ENCODE measurements at places on chromosomes 1 and 21.

GRCh38 chr21:44291936-44292811 is 6.5 kb downstream of the AIRE start:
- DNase-seq = no peak

DNA sequence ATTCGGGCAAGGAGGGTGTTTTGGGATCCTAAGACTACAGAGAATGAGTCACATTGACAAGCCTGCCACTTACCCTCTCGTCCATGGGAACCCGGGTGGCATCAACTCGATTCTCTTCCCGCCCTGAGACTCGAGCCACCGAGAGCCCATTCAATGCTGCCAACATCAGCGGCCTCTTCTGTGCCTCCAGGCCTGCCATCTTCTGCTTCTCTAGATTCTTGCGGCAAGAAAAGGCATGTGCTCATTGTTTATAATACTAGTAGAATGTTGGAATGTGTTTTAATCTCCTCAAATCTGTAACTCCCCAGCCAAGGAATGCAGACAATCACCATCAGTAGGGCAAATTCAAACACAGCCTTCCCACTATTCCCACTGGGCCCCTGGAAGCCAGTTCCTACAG is 96.9 kb downstream of the SMYD2 start:
- DNase-seq = no peak

- no peak for DNase-seq
These were observed at the start of the genes SHE and TDRD10 for GRCh38 chr1:154502066-154502743. Gene SHE, minus strand, starts transcription at chr1:154502412. Its CDS starts 386 bp downstream, at chr1:154502026. Gene TDRD10, plus strand, starts transcription at chr1:154502219. Its CDS starts 4,685 bp downstream, at chr1:154506904.

DNA sequence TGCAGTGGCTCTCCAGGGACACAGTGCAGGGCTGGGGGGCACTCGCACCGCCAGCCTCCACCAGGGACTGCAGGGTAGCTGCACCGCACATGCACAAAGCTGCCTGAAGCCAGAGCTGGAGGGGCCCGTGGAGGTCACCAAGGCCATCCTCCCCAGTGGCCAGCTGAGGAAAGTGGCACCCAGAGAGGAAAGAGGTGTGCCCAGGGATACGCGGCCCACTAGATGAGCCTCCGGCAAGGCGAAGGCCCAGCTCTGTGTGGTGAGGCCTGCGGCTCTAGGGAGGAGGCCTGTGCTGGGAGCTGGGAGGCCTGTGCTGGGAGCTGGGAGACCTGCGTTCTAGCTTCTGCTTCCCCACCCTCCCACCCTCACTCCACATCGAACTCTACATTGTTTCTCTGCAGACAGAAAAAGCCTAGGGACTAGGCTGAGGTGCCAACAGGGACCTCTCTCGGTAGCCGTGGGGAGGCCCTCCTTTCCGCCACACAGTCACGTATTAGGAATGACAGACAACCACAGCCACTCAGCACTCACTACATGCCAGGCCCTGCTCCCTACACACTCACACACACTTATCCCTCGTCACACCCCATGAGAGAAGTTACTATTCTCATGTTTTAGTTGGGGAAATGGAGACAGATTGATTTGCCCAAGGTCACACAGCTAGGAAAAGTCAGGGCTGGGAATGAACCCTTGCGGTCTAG is 921 bp upstream of the ASCL5 start:
- no peak for DNase-seq

- DNase-seq = no peak
These were observed 5.0 kb downstream of the NOS1AP start for GRCh38 chr1:162074276-162075005.

DNA sequence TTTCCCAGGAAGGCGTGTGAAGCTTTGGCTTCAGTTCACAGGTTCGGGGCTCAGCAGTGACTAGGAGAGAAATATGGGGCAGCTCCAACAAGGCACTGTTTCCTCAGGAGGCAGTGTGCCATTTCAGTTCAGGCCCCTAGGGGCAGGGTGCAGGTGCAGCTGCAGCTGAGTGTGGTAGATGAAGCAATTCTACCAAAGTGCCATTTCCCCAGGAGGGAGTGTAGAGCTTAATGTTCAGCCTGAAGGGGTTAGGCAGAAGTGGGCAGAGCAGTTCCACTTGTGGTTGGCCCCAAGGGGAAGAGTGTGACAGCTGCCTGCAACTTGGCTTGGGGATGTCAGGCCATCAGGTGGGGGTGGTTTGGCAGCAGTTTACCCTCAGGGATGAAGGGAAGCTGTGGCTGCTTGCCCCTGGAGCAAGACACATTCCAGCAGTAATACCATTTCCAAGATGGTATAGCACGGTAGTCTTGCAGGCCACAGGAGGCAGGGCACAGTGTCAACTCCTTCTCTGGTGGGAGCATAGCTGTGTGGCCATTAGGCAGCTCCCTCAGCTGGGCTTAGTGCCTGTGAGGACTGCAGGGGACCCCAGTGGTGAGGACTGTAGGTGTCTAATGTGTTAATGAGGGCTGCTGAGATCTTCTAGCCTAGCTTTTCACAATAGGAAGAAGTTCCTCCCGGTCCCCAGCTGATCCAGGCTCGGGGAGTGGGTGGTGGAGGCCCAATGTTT is 34.7 kb downstream of the RGSL1 start:
- DNase-seq = peak; percentile 81

GRCh38 chr1:201359031-201359872 is 18.2 kb downstream of the TNNT2 start:
- DNase-seq = no peak

DNA sequence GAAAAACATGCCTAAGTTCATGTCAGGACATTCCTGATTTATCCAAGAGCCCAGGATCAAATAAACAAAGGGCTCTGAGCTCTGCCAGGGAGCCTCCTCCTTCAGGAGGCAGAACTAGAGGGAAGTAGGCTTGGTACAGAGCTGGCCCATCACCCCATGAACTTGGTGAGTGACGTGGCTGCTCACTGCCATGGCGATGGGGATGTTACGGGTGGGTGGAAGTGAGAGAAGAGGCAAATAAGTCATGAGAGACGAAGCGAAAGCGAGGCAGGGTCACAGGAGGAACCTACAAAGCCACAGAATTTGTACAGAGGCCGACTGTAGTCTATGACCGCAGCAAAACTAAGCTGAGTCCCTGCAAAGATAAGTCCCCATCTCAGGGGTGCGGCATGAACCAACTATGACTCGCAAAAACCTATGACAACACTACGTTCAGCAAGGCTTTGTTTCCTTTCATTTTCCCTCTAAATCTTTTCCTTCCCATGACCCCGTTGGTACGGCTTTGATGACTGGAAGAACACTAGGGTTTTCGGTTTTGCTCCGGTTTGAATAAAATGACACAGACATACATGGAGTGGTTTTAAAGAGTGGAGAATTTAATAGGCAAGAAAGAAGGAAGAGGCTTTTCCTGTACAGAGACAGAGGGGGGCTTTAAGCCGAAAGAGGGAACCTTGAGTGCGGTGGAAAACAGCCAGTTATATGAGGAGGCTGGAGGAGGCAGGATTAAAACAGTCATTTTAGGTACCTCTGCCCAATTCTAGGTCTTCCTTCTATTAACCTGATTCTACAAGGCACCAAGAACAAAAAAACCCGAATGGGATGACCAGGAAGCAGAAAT is 74.1 kb downstream of the CD46 start:
- peak; percentile 91 for DNase-seq

DNA sequence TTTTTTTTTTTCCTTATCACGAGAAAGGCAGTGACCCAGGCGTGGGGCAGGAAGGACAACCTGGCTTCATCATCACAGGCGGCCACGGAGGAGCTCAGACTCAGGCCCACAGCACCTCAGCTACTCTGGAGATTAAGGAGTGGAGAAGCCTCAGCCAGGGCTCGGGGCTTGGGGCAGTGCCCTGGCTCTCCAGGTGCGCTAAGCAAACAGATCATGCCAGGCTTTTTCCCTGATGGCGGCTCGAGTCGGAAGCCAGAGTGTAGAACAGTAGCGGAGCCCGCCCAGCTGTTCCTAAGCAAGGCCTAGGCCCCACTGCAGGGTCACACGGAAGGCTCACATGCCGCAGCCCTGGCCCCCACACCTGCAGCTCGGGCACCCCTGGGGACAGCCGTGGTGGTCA is 70.7 kb downstream of the AGPAT3 start:
- DNase-seq = no peak

GRCh38 chr1:227273557-227273956 is 44.7 kb downstream of the CDC42BPA start:
- DNase-seq = no peak

DNA sequence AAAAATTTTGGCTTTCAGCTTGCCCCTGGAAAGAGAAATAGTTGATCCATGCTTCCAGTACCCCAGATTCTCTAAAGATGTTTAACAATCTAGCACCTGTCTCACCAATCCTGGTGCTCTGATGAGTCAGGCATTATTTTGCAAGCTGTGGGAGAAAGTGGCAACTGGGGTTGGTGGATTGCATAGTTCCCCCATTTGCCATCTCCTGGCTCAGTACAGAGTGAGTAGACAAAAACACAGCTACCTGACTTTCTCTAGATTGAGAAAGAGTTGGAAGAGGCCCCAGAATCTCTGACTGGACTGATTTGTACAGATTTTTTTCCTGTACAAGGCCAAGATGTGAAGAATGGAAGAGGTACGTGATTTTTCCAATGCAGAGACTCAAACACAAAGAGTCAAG is 75.1 kb upstream of the NEGR1 start:
- DNase-seq = no peak

- no peak for DNase-seq
These were observed 252.1 kb downstream of the DISC1 start for GRCh38 chr1:231878737-231879136.

GRCh38 chr1:61122389-61122788 is 40.0 kb downstream of the NFIA start:
- no peak for DNase-seq

- no peak for DNase-seq
These were observed 52.7 kb downstream of the RPS6KA1 start for GRCh38 chr1:26582053-26582835.

GRCh38 chr1:45928486-45929205 is 125.2 kb downstream of the MAST2 start:
- no peak for DNase-seq

GRCh38 chr1:53069265-53069662 is 7.3 kb downstream of the PODN start:
- DNase-seq = no peak

DNA sequence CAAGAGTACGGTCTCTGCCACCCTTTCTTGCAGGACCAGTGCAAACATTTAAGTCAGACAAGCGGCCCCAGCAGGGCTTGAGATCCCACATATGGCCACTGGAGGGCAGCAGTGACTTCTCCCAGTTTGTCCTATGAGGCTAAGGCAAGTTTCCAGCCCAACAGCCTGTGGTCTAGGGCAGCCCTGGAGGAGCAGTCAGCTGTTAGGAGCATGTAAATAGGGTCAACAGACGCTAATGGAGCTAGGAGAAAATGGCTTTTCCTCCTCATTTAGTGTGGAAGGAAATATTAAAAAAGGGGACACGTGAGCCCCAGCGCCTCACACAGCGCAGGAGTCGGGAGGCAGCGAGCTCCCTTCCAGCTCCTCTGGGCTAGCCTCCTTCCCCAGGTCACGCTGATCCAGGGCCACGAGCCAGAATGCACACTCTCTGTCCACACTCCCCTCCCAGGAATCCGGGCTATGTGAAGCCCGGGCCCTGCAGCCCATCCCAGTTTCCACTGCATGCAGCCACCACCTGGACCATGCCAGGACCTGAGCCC is 95.6 kb downstream of the LAMC2 start:
- DNase-seq = peak; percentile 55

DNA sequence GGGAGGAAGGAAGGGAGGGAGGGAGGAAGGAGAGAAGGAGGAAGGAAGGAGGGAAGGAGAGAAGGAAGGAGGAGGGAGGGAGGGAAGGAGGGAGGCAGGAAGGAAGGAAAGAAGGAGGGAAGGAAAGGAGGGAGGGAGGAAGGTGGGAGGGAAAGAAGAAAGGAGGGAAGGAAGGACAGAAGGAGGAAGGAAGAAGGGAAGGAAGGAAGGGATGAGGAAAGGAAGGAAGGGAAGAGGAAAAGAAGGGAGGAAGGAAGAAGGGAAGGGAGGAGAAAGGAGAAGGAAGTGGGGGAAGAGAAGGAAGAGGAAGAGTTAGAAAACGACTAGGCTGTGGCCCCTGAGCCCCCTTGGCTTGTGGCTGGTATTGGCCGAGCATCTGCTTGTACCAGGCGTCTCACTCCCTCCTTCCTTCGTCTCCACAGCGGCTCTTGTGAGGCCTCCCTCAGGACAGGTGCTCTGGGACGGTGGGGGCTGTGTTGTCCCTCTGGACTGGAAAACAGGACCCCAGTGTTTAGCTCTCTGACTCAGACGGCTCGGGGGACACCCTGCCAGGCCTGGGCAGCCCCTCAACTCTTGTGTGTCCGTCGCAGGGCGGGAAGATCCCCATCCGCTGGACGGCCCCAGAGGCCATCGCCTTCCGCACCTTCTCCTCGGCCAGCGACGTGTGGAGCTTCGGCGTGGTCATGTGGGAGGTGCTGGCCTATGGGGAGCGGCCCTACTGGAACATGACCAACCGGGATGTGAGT is 36.2 kb upstream of the C1QA start:
- DNase-seq = no peak
